ENCODE measurements at places on chromosomes 1 and 21. TPM values are rescaled to one million over a fixed set of nuclear protein-coding genes. Genes with fewer than 3 reads are reported as not detected.

The LRRC38 gene
- total RNA-seq, result not detected

The MR1 gene
- total RNA-seq, result 19.5 TPM

The CATSPERE gene
- total RNA-seq, result 0.34 TPM

The TMPRSS3 gene
- 47.6 TPM for total RNA-seq
